ENCODE measurements at places on chromosomes 13 and 19.

GRCh38 chr19:45445139-45445538 is 21.4 kb upstream of the ERCC1 start:
- no peak for DNase-seq

DNA sequence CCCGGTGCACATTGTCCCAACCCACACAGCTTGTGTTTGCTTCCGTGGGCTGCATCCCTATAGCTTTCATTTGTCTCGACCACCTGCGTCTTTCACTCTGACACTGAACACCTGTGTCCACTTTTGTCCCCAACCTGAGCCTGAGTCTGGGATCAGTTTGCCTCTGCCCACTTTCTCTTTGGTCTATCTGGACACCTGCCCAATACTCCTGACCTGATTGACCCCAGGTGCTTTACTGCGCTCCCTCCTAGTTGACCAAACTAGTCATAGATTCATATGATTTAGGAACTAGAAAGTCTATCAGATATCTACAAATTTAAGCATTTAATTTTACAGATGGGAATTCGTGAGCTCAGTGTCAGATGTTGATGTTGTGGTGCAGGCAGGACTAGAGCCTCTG is 209.9 kb downstream of the DCT start:
- no peak for DNase-seq

DNA sequence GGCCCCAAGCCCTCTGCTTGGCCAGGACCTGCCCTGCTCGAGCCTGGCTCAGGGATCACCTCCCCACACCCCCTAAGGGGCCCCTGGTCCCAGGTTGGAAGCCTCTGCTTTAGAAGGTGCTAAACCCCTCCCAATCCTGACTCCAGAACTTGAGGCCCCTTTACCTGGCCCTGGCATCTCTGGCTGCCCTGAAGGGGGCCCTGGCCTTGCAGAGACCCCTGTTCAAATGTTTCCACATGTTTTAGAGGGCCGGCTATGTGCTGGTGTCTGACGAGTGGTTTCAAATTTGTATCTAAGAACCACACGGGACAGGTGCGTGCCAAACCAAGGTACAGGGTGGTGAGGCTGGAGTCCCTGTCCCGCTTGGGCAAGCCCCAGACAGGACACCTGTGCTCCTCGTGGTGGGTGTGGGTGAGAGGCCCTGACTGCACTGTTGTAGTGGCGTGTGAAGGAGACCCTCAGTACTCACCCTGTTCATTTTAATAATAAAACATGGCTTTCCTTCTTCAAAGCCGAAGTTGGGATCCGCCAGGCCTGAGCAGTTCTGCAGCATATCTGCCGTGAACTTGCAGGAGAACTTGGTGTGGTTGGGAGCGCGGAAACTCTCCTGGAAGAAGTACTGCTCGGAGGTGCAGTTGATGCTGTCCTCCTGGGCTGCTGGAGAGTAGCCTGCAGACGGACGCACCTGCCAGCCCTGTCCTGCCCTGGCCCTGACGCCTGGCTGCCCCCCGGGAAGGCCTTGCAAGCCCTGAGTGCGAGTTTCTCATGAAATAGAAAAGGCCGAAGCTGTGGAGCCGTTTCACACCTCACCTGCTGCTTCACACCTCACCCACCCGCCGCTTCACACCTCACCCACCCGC is 5.4 kb downstream of the ATP4B start:
- DNase-seq, result no peak

- DNase-seq, result no peak
Observed at GRCh38 chr13:85277748-85278147, 521.5 kb downstream of the SLITRK6 start.

- DNase-seq, result no peak
Observed at GRCh38 chr19:2495130-2495641, 19.3 kb downstream of the GADD45B start.

DNA sequence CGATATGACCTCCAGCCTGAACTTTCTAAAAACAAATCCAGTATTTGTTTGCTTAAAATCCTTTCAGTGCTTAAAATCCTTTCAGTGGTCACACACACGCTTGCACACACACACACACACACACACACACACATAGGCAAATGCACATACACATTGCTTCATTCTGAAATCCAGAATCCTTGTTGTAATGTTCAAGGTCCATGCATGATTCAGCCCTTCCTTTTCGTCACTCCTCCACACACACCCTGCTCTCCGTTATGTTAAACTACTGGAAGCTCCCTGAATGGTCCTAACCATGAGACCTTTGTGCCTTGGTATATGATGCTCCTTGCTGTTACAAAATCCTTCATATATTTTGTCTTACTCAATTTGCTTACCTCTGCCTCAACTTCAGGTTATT is 44.9 kb downstream of the SERTM1 start:
- no peak for DNase-seq

- DNase-seq, result no peak
Observed at GRCh38 chr19:18995804-18996241, 37.5 kb downstream of the SUGP2 start.

GRCh38 chr13:112638157-112638750 is 50.3 kb upstream of the TUBGCP3 start:
- DNase-seq, result no peak

DNA sequence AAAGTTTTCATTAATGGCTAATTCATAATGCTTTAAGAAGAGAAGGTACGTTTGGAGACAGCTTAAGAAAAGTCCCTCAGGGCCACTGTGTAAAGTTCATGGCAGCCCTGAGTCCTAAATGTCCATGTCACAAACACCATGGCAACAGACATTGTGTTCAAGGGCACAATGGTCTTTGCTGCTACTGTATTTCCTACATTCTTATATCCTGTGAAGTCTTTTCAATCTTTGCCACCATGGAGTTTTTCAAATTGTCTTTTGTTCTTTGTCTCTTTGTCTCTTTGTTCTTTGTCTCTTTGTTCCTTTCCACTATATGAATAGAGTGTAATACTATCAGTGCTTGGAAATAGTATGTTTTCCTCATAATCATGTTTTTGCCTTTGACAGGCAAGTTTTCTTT is 178.8 kb downstream of the VWA8 start:
- no peak for DNase-seq

- no peak for DNase-seq
Observed at GRCh38 chr13:69866555-69866954, 241.1 kb upstream of the ATXN8OS start.

DNA sequence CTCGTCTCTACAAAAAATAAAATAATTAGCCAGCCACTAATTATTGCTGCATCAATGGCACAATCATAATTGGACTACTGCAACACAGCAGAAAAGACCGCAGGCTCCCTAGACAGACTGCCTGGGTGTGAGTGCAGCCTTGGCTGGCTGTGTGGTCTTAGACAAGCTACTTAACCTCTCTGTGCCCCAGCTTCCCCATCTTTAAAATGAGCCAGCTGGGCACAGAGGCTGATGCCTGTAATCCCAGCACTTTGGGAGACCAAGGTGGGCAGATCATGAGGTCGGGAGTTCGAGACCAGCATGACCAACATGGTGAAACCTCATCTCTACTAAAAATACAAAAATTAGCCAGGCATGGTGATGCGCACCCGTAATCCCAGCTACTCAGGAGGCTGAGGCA is 19.0 kb downstream of the TEX101 start:
- no peak for DNase-seq

DNA sequence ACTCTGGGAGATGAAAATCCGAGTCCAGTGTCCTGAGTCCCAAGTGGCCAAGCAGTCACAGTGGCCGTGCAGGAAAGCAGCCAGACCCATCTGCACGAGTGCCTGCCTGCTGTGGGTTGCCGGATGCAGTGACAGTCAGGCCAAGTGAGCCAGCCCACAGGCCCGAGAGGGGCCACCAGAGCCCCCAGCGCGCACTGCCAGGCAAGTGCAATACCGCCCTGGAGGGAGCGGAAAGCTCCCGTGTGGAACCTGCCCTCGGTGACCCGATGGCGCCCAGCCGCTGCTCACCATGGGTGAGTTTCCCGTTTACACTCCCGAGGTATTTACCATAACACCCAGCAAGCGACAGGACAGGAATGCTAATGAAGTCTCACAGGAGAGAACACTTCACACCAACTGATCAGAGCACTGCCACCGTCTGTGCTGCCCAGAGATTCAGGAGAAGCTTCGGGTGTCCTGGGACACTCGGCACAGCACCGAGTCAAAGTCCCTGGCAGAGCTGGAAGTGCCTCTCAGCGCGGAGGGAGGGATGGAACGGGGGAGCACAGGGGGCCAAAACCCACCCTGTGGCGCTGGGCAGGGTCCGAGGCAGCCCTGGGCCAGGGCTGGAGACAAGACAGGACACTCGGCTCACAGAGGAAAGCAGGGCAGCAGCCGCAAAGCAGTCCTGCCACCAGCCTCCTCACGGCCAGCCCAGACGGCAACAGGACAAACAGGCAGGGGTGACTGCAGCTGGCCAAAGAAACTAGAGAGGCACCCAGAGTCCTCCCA is 21.3 kb upstream of the TINCR start:
- no peak for DNase-seq

- DNase-seq, result no peak
Observed at GRCh38 chr13:20769091-20769490, 4.7 kb downstream of the EEF1AKMT1 start.

DNA sequence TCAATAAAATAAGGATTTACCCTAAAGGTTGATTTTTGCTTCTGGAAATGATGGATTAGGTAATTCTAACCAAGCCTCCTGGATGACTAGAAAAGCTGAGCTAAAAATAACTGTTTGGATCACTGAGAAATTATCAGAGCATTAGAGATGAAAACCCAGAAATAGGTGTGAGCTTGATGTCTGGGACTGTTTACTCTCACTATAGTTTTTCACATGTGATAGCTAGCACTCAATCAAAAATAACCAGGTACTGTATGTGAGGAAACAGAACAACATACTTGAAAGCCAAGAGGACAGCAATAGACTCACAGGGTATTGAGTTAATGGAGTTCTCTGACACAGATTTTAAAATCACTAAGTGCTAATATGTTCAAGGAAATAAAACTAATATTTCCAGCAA is 9.5 kb downstream of the ZAR1L start:
- DNase-seq, result no peak

GRCh38 chr13:37085606-37086005 is 19.9 kb downstream of the CSNK1A1L start:
- no peak for DNase-seq

GRCh38 chr19:54430306-54431254 is 15.3 kb downstream of the TTYH1 start:
- no peak for DNase-seq

DNA sequence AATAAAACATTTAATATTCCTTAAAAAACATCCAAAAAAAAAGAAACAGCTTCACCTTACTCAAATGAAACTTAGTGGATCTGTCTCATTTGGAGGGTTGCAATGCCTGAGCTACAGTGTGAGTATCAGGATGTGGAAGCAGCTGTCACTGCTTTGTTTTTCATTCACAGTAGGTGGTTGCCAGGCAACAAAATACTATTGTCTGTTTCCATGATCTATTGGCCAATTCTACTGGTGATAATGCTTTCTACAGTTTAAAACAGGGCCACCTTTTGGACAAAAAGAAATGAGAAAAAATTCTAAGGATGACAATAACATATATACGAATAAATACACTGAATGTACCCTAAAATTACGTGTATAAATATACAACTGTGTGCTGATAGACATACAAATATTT is 3.0 kb downstream of the ENOX1 start:
- no peak for DNase-seq

DNA sequence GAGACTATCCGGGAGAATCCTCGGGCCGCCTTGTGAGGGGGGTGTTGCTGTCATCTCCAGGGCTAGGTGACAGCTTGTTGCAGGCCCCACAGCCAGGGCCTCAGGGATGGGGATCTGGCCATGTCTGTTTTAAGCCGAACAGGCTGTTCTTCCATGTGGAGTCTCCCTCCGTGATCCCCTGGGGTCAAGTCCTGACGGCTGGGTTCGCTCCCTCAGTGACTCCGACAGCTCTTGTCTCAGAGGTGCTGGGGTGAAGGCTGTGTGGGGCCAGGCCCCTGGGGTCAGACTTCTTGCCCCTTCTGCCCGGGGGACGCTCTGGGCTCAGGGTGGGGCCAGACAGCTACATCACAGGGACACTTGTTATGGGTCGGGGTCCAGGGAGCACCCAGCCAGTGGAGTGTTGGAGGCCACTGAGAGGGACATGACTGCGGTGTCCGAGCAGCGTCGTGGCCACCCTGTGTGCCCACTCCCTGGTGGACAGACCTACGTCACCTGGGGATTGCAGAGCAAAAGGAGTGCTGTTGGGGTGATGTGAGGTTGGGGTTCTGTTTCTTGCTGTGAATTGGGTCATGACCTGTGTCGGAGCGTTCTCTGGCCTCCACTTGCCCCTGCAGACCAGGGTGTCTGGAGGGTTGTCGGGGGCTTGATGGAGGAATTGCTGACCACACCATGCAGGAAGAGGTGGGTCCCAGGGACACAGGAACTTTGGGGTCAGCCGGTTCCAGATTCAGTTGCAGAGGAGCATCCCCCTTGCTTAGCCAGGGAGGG is 21.5 kb downstream of the EPN1 start:
- no peak for DNase-seq

DNA sequence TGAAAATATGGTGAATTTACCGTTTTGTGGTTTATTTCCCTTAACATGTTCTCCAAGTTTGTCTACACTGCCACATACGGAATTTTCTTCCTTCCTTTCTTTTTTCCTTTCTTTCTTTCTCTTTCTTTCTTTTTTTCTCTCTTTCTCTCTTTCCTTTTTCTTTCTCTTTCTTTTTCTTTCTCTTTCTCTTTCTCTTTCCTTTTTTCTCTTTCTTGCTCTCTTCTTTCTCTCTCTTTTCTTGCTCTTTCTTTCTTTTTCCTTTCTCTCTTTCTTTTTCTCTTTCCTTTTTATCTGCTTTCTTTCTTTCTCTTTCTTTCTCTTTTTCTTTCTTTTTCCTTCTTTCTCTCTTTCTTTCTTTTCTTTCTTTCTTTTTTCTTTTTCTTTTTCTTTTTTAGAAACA is 1962.3 kb upstream of the PCDH20 start:
- DNase-seq, result no peak

GRCh38 chr13:51068501-51068900 is 42.6 kb downstream of the C13orf42 start:
- no peak for DNase-seq

DNA sequence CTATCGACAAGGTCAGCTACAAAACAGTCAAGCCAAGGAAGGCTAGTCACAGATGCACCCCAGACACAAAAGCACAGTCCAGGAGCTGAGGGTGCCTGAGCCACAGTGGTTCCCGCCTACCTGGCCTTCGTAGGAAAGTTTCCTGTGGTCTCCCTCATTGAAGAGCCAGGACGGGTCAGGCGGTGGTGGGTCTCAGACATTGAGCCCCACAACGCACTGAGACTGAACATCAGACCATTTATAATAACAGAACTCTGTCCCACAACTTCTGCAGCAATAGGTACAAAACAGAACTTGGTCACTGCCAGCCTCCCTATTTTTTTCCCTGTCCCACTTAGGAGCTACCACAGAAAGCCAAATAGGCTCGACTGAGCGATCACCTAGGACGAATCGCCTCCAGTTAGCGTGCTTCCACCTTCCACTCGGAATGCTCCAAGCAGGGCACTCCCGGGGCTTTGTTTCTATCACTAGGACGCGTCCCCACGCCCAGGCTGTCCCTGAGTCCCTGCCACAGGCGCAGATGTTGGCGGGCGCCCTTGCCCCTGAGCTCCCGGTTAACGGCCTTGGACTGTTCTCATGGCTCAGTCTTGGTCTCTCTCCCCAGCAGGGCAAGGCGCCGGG is 640 bp upstream of the ZNF544 start:
- DNase-seq, result no peak
